ENCODE measurements at places on chromosomes 4 and X.
A peak's percentile ranks its signal among the peaks of the same experiment; 100 is the strongest.

DNA sequence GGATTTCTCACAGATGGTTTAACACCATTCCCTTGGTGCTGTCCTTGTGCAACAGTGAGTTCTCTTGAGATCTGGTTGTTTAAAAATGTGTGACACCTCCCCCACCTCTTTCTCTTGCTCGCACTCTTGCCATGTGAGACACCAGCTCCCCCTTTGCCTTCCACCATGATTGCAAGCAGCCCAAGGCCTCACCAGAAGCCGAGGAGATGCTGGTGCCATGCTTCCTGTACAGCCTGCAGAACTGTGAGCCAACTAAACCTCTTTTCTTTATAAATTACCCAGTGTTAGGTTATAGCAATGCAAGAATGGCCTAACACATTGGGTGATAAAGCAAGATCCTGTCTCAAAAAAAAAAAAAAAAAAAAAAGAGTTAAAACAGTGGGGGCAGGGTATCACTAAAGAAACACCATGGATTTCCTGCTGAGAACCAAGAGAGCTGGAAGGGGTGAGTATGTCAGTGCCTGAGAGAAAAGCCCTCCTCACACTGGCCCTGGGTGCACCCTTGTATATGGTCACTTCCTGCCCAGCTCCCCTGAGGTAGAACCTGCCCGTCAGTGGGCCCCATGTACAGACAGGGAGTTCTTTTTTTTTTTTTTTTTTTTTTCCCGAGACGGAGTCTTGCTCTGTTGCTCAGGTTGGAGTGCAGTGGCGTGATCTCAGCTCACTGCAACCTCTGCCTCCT is 46.4 kb downstream of the APOO start:
- peak; percentile 3 for DNase-seq

DNA sequence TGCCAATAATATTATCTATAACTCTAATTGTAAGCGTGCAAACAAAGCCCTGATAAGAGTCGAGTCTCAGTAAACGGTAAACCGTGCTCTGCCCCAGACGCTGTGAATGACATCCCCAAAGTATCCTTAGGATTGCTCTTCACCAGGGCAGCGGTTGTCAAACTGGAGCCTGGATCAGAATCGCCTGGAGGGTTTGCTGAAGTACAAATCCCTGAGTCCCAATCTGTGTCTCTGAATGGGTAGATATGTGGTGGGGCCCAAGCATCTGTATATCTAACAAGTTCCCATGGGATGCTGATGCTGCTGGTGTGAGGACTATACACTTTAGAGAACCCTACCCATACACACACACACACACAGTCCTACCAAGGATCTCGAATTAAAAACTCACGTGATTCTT is 813 bp upstream of the APBB2 start:
- DNase-seq, result no peak

GRCh38 chr4:113040793-113041192 is 8.7 kb upstream of the ANK2 start:
- DNase-seq, result no peak

- DNase-seq, result no peak
Observed at GRCh38 chr4:2781911-2782310, 11.0 kb upstream of the SH3BP2 start.

- no peak for DNase-seq
Observed at GRCh38 chr4:74325886-74326285, 17.6 kb downstream of the EPGN start.

DNA sequence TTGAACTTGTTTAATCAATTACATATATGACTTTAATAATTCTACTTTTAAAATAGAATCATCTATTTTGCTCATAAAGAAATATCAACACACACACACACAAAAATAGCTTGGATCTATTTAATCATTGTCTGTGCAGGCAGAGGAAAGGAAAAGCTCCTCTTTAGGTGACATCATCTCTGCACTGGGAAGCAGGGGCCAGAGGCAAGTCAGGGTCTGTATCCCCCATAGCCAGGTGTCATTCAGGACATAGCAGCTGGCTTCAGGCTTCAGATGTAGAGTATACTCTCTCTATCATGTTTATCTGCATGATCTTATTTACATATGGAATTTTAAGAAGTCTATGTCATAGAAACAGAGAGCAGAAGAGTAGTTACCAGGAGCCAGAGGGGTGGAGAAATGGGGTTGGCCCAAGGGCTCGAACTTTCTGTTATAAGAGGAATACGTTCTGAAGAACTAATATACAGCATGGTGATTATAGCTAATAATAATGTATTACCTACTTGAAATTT is 110.4 kb upstream of the LDB2 start:
- no peak for DNase-seq

DNA sequence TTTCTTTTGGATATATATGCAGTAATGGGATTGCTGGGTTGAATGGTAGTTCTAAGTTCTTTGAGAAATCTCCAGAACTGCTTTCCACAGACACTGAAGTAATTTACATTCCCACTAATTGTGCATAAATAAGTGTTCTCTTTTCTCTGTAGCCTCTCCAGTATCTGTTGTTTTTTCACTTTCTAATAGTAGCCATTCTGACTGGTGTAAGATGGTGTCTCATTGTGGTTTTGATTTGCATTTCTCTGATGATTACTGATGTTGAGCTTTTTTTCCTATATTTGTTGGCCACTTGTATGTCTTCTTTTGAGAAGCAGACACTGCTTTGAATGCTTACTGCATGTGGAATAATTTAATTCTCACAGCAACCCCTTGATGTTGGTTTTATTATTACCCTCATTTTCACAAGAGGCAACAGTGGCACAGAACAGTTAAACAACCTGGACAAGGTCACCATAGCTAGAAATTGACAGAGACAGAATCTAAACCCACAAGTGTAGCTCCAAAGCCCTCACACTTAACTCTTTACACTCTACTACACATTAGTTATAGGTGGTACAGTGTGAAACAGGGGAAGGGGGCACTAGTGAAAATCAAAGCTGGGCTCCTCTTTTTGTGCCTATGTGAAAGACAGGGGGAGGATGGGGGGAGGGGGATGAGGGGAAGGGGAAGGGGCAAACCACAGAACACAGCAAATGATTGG is 96.1 kb downstream of the REELD1 start:
- DNase-seq, result no peak

DNA sequence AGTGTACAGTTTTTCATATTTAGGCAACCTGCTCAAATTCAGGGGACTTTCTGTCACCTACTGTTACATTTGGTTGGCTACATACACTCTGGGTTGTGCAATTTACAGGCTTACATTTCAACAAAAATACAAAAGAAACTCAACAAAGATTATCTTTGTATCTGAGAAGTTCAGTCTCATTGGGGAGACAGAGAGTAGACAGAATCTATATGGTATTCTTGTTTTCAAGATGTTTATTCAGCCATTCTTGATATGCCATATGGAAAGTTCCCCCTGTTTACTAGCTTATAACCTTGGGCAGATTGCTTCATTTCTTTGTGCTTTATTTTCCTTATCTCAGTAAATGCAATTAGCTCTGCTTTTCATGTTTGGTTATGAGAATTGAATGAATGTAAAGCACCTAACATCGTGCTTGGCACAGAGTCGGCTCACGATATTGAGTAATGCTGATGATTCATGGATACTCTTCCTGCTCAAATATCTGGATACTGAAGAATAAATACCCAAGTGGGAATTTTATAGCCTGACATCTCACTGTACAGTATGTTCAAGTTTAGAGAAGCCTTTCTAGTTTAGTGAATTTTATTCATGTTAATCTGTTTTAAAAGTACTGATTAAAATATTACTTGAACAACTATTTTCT is 96.5 kb upstream of the PACRGL start:
- no peak for DNase-seq

DNA sequence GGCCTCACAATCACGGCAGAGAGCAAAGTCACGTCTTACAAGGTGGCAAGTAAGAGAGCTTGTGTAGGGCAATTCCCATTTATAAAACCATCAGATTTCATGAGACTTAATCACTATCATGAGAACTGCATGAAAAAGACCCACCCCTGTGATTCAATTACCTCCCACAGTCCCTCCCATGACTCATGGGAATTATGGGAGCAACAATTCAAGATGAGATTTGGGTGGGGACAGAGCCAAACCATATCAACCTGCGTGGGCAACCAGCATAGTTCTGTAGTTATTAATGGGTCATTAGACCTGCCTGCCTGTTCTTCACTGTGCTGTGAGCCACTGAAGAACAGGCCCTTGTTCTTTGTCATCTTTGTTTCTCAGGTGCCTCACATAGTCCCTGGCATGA is 593.7 kb upstream of the BOD1L1 start:
- no peak for DNase-seq

DNA sequence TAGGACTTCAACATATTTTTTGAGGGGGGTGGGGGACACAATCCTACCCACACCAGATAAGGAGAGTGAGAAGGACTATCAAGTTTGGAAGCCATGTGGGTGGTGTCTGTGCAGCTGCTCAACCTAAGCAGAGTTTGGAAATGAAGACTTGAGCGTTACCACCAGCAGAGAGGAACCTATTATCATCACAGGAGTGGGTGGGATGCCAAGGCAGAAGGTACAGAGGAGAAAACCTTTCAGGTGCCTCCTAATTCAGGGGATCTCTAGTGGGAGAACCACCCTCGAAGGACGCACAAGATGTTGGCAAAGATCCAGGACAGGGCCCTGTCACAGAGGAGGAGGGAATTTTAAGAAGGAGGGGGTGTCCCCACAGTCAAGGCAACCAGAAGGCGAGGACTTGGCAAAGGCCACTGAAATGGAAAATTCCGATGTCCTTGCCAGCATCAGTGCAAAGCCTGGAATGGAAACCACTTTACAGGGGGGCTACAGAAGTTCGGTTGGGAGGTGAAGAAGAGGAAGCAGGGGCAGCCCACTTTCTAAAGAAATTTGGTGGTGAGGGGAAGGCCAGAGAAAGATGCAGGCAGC is 8.4 kb upstream of the GPM6B start:
- no peak for DNase-seq

GRCh38 chr4:3373468-3373867 is 68.3 kb upstream of the HGFAC start:
- no peak for DNase-seq

- no peak for DNase-seq
Observed at GRCh38 chr4:137065311-137065710, 467.0 kb downstream of the PCDH18 start.

DNA sequence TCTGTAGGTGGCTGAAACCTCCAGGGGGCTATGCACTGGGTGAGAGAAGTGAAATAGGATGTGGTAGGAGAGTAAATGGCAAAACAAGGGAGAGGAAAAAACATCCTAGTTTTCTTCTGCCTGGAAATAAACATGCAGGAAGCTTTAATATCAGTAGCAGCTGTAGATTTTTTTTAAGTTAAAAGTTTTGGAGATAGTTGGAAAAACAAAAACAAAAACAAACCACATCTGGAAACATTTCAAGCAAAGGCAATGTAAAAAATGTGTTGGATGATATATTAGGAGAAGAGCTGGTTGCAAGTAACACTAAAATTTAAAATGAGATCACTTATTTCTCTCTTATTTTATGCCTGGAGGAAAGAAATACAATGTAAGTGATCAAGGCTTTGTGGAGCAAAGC is 388.0 kb downstream of the SPRY1 start:
- DNase-seq, result no peak

DNA sequence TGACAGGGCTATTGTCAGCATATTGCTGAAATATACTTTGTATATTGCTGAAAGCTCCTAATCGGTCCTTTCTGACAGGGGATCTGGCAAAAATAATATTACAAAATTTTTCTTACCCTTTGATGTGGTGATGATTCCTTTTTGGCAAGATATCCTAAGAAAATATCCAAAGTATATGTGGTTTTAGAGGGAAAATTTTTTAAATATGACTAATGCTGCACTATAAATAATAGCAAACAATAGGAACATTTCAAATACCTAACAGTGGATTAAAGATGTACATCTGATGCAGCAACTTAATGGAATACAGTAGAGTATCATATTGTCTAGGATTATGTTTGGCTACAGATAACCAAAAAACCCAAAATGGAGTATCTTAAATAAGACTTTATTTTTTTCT is 49.6 kb downstream of the RRAGB start:
- no peak for DNase-seq

- no peak for DNase-seq
Observed at GRCh38 chr4:24130637-24131036, 240.8 kb upstream of the PPARGC1A start.

- DNase-seq, result no peak
Observed at GRCh38 chr4:83013420-83013867, 2.8 kb upstream of the LIN54 start.

DNA sequence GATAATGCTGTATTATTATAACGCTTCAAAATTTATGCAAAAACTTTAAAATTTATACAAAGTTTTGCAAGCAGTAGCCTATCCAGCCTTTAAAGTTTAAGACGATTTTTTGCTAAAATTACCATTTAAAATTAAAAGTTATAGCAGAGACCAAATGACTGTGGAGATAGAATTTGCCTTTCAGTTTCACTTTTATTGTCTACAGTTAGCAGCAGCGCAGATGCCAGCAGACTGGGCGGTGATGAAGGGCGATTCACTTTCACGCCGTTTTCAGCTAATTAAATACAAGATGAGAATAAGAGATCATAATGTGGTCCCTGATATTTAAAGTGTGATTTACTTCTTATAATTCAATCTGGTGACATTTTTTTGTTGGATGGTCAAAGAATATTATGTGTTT is 1381.5 kb upstream of the ADGRL3 start:
- DNase-seq, result no peak

DNA sequence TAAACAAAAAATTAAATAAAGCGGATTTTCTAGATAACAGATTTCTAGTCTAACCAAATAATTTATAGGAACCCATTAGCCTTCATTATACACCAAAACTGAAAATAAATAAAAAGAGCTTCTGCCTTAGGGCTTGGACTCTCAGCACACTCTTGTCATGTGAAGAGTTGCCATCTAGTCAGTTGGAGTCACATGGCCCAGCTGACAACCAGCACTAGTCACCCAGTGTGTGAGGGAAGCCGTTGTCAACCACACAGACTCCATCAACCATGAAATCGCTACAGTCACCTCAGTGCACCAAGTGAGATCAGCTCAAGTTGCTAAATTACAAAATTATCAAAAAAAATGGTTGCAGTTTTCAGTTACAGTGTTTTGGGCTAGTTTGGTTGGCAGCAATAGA is 470.0 kb downstream of the GASK1B start:
- DNase-seq, result no peak

DNA sequence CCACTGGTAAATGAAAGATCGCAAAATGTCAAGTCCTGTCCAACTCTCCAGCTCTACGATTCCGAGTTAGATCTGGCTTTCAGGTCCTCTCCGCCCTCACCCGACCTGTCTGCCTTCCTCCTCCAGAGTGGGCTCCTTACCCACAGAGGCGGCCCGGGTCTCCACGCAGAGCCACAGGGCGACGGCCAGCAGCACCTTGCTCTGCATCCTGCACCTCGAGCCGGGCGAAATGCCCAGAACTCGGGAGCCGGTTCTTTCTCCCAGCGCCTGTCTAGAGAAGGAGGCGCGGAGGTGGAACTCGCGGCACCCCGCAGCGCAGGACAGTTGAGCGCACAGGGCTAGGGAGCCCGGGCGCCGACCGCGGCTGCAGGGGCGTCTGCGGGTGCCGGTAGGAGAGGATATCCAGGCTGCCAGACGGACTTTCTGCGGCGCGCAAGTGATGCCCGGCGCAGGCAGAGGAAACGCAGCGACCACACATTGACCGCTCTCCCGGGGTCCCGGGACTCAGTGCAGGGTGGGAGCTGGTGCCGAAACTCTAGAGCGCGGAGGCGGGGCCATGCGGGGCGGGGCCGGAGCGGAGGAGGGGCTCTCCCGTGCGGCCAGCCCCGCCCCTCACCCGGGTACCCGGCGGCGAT is at the start of gene KDR:
Gene KDR, minus strand, starts transcription at position 509 of the 635 bp plus-strand sequence. Its CDS starts 302 bp downstream, at position 207.
- DNase-seq, result no peak

- no peak for DNase-seq
Observed at GRCh38 chr4:23305026-23305425, 584.8 kb downstream of the PPARGC1A start.

Data from T-helper 2 cell (primary cell).